ENCODE measurements at places on chromosomes 1 and 21.

- DNase-seq: no peak
Measured at GRCh38 chr1:193656841-193657240, 470.4 kb upstream of the B3GALT2 start.

DNA sequence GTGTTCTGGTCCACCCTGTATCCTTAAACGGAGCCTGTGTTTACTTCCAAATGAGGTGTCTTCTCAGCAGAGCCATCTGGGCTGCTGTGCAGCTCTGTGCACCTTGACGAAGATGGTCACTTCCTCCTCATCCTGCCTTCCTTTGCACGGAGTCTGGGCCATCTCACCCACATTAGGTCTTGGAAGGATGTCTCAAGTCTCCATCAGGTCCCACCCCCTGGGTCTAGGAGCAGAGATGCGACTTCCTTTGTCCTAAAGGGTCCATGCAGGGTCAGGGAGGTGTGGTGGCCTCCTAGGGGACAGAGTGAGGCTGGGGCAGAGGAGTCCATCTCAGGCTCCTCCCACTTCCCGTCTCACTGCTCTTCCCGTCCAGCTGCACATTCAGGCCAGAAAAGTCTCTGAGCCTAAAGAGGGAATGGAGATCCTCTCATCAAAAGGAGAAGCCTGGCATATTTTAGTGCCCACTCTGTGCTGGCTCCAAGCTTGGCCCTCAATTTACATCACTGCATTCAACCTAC is 209.2 kb downstream of the MATN1 start:
- DNase-seq: no peak

GRCh38 chr1:175866776-175867175 is 123.4 kb upstream of the TNR start:
- no peak for DNase-seq

DNA sequence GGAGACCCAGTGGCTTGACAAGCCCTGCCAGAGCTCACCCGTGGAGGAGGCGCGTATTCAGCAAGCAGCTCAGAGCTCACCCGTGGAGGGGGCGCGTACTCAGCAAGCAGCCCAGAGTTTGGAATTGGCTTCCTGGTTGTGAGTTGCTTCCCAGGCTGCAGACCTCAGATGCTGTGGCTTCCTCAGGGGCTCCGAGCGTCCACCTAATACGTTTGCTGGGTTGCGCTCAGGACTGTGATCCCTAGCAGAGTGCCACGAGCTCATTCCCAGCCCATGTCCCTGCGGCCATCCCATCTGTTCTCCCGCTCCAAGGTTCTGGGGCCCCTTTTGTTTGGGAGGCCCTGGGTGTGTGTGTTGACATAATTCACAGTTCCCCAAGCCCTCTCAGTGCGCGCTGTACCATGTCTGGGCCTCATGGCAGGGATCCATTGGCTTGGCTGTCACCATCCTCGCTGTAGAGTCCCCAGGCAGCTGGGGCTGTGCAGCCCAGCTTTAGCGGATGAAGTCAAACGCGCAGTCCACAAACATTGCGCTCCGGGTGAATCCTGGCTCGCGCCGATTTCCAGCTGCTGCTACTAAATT is 3.6 kb downstream of the AJAP1 start:
- peak; percentile 86 for DNase-seq

- no peak for DNase-seq
Measured at GRCh38 chr1:188424176-188424575, 1595.4 kb downstream of the PLA2G4A start.

- DNase-seq: no peak
Measured at GRCh38 chr1:241532864-241533263, 686 bp downstream of the KMO start.

DNA sequence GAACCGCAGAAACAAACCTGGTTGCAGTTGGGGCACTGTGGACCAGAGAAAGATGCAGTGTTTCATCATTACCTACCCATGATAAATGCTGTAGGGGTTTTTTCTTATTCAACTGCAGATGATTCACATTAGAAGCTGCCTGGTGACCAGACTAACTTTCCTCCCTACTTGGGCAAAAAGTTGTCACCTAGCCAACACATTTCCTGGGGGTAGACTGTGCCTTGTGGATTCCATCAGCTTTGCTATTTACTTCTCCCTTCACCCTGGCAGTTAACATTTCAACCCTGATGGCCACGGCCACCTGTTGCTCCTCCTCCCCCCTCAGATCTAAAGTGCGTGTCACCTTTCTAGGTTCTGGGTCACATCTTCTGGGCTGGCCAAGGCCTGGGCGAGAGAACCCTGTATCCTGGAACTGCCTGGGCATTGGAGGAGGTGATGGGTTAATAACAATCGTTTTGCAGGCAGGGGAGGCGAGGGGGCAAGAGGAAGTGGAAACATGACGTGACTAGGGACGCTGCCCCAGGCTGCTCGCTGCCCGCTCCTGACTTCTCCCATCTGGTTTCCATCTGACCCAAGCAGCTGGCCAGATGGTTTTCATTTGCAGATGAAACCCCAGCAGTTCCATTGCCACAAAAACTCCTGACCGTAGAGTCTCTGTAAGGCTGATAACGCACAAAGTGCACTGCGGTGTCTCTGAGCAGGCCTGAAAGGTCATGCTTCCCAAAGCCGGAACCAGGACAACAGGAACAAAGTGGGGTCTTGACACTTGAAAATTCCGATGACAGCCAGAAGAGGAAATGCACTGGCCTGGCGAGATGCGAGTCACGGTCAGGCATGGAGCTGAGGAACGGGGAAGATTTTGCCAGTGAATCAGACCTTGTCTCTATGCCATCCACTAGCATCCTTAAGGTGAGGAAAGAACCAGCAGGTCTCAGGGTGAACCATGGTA is 36.6 kb downstream of the CAPZB start:
- peak; percentile 75 for DNase-seq

- no peak for DNase-seq
Measured at GRCh38 chr1:22780696-22781095, 70.1 kb downstream of the EPHB2 start.

All from hindlimb muscle (tissue), 1 donor.